Upper lobe of right lung (tissue), 1 donor: ENCODE measurements at places on chromosomes 16 and 17.

GRCh38 chr16:5791011-5791657, 693.5 kb upstream of the EEF2KMT start:
- DNase-seq: no peak

- DNase-seq: peak; percentile 61
Measured at GRCh38 chr17:77590951-77591735, 367.4 kb upstream of the TNRC6C start.

DNA sequence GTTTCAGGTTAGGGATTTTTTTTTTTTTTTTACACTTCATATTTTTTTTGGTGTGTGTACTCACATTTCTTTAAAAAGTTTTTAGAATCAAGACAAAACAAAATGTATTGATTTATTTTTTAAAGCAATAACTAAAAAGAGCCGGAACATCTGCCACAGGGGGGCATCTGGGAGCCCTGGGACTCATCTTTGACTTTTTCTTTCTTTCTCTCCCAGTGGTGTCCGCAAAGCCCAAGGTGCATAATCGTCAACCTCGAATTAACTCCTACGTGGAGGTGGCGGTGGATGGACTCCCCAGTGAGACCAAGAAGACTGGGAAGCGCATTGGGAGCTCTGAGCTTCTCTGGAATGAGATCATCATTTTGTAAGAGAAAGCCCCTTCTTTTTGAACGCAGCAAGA, 36.3 kb downstream of the WWP2 start:
- DNase-seq: peak; percentile 11

- DNase-seq: peak; percentile 64
Measured at GRCh38 chr16:23754594-23755483, at the start of gene CHP2. Gene CHP2 (plus strand): TSS chr16:23755026. CDS start chr16:23755050, 24 bp downstream.

DNA sequence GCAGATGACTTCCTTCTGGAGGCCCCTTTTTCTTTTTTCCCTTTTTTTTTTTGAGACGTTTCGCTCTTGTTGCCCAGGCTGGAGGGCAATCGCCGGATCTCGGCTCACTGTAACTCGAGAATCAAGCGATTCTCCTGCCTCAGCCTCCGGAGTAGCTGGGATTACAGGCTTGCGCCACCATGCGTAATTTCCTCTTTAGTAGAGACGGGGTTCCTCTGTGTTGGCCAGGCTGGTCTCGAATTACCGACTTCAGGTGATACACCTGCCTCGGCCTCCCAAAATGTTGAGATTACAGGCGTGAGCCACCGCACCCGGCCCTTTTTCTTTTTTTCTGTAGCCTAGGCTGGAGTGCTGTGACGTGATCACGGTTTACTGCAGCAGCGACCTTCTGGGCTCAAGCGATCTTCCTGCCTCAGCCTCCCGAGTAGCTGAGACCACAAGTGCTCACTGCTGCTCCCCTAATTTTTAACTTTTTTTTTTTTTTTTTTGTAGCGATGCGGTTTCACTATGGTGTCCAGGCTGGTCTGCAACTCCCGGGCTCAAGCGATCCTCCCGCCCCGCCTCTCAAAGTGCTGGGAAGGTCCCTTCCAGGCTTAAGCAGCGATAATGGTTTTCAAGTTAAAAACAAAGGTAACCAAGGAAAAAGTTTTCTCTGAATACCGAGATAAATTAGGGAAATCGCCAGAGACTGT, 956 bp upstream of the IST1 start:
- peak; percentile 75 for DNase-seq

- no peak for DNase-seq
Measured at GRCh38 chr17:75806822-75807500, 22.4 kb downstream of the UNK start.

GRCh38 chr17:61504697-61505096, 52.5 kb downstream of the TBX4 start:
- no peak for DNase-seq

GRCh38 chr16:77945126-77945525, 77.2 kb upstream of the CLEC3A start:
- no peak for DNase-seq
